ENCODE measurements at places on chromosomes 1 and 21. TPM values are rescaled to one million over a fixed set of nuclear protein-coding genes. Genes with fewer than 3 reads are reported as not detected.
A peak's percentile ranks its signal among the peaks of the same experiment; 100 is the strongest.

- no peak for DNase-seq
Measured at GRCh38 chr1:188350104-188350503, 1521.4 kb downstream of the PLA2G4A start.

- DNase-seq, result no peak
Measured at GRCh38 chr1:115978292-115978941, 2.1 kb downstream of the SLC22A15 start.

DNA sequence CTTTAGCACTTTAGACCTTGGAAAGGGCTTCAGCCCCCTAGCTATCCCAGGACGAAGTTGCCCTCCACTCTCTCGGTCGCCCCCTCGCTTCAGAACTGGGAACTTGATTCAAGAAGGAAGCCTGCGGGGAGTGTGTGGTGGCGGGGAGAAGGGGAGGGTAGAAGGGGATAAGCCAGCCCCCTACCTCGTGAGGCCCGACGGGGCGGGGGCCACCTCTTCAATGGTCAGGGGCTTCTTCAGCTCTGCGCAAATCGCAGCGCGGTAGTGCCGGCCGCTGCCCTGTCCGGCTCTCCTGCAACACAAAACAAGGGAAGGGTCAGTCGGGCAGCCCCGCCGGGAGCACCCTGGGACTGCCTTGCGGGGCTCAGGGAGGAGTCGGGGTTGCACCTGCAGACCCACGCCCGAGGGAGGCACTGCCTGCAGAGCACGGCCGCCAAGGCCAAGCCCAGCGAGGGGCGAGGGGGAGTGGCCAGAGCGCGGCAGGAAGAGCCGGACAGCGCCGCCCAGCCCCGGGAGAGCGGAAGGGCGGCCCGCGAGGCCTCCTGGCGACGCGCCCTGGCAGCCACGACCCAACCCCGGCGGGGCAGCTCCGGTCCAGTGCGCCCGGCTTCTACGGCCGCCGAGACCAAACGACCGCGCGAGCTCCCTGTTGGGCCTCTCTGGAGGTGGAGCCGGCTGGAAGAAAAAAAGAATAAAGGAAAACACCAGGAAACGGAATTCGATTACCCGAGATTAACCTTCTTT, 56.2 kb upstream of the RASAL2 start:
- no peak for DNase-seq

GRCh38 chr1:31937300-31938183, 626 bp downstream of the PTP4A2 start:
- peak; percentile 80 for DNase-seq

DNA sequence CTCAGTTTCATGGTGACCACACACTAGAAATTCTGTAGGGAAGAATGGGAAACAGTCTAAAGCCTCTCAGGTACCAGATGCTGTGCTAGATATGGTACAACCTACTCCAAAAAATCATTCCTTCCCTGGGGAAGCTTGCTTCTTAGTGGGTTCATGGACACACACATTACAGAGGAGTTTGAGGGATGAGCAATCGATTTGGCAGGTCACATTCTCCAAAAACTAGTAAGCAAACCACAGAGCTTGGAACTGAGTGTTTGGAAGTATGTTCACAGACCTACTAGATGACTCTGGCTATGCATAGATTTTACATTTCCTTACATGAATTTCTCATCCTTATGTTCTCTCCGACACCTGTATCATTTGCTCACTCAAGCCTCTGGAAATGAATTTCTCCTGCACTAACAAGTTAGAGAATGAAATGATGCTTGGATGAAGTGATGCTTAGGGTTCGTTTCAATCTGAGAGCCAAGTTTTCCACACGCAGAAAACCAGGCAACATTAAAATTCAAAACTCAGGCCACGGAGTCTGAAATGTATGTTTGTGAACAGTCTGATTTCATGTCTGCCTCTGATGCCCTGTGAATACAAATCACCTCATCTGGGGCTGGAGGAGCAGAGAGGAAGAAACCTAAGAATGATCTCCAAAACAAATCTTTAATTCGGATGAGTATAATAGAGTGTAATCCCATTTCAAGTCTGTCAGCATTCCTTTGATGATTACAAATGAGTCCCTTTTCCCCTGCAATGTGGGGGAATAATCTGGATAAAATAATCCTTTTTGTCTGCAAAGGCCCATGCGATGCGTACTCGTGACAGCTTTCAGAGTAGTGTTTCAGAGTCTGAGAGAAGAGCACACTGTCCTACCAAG, 11.0 kb downstream of the EVA1C start:
- DNase-seq, result no peak

DNA sequence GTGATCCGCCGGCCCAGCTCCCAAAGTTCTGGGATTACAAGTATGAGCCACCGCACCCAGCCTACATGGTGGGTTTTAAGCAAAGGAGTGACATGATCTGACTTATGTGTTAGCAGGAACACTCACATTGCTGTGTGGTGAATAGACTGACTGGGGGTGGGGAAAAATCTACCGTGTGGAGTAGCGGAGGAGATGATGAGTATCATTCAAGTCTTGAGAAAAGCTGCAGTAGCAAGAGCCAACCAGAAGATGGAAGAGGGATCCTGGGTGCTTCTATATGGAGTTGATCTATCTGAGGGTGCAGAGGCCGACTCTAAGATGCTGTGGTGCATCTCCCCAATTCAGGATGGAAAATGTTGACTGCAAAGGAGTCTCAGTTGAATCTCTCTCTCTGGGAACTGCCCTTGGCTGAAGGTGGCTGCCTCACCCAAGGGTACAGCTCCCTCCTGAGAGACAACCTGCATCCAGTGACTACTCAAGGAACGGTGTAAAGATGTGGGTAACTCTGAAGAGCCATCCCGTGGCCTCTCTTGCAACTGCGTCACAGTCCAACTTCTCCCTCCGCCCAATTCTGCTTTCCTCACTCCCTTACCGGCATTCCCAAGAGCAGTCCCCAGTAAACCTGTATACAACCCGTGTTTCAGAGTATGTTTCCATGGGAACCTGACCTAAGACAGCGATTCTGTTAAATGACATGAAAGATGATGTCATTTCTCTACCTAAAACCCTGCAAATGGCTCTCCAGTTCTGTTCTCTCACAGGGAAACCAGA, 7.4 kb upstream of the B3GALNT2 start:
- DNase-seq, result no peak

Gene PALMD
- not detected for total RNA-seq

Gene KAZN
- total RNA-seq, result 0.43 TPM

Gene CTSE
- total RNA-seq, result not detected

Gene SERPINC1
- total RNA-seq, result 0.23 TPM

Gene ERICH3
- total RNA-seq, result 0.05 TPM
